Hepatic stellate cell (primary cell): ENCODE measurements at places on chromosomes 11 and 22.

DNA sequence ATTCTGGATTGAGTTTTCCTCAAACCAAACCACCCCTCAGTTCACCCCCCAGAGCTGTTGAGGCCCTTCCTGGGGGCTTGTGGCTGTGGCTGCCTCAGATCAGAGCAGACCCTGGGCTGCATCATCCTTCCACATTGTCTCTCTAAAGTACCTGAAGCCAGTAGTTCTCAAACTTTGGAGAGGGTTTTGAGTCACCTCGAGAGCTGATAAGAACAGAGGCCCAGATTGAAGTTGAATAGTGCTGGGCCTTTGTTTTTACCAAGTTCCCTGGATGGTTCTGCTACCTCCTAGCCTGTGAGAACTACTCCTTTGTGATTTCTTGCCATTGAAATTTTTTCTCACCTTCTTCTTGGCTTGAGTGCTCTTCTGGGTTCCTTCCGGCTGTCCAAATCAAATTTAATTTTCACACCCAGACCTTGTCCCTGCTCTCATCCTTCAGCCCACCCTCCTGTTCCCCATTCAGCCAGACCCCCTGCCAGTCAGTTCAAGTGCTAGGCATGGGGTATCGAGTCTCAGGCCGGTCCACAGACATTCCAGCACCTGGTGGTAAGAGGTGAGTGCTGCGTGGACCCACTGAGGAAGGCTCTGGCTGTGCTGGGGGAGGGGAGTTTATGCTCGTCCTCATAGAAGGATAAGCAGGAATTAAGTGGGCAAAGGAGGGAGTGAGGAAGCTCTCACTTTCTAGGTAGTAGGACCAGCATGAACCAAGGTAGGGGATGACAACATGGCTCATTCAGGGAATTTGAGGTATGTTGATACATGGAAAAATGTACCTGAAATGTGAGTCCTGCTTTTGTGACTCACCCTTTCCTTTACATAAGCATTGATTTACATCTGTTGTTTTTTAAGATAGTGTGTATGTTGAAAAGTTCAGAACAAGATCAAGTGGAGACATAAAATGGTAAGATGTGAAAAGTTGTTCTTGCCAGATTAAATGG is 116.5 kb downstream of the PTPRJ start:
- DNase-seq, result no peak

GRCh38 chr22:41888627-41889200 is 26.2 kb downstream of the SHISA8 start:
- DNase-seq, result peak; percentile 61

- DNase-seq, result peak; percentile 22
These were observed 27.8 kb downstream of the LIMK2 start for GRCh38 chr22:31239771-31240370.

GRCh38 chr11:117643606-117644300 is 153.3 kb downstream of the DSCAML1 start:
- DNase-seq, result no peak

- DNase-seq, result no peak
These were observed 70.1 kb downstream of the SYT9 start for GRCh38 chr11:7321473-7322450.

DNA sequence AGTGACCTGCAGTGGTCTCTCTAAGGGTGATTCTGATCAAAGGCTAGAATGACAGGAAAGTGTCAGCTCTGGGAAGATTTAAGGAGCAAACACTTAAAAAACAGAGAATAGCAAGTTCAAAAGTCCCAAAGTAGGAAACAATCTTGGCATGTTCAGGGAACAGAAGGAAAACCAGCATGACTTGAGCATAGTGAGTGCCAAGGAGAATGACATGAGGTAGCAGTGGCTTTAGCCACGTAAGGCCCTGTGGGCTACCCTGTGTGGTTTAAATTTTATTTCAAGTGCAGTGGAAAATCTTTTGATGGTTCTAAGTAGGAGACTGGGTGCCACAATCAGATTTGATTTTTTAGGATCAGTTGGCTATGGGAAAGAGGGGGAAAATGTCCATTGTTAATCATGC is 149.4 kb downstream of the WNT11 start:
- DNase-seq, result no peak

- no peak for DNase-seq
These were observed 181.3 kb upstream of the SEZ6L start for GRCh38 chr22:25987948-25988347.
